ENCODE measurements at places on chromosomes 6 and 20.

DNA sequence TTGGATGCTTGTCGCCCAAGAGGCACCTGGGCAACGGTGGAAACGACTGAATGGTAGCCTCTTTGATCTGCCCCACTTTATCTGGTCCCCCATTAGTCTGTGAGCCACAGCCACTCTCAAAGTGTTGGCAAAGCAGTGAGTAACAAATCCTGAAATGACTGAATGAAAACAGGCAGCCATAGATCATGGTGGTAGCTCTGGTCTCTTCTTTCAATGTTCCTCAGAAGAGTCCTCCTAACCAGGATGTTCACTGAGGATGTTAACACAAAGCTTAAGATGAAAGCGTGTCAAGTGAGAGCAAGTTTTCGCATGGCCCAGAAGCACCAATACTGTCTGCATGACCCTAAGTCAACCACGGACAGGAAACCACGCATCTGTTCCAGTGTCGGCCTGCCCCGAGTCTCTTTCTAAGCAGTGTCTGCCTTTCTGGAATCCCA is 107.3 kb downstream of the IRF4 start:
- peak; percentile 52 for DNase-seq

- peak; percentile 65 for DNase-seq
These were observed 84.0 kb upstream of the ZNF217 start for GRCh38 chr20:53677447-53678314.

- no peak for DNase-seq
These were observed 199.5 kb upstream of the KCNK16 start for GRCh38 chr6:39521958-39522357.

GRCh38 chr6:10964684-10965083 is 77.8 kb downstream of the SYCP2L start:
- no peak for DNase-seq

- no peak for DNase-seq
These were observed 303.6 kb upstream of the PRND start for GRCh38 chr20:4418141-4418540.

- peak; percentile 94 for DNase-seq
These were observed 7.6 kb downstream of the TREM1 start for GRCh38 chr6:41278699-41279405.

DNA sequence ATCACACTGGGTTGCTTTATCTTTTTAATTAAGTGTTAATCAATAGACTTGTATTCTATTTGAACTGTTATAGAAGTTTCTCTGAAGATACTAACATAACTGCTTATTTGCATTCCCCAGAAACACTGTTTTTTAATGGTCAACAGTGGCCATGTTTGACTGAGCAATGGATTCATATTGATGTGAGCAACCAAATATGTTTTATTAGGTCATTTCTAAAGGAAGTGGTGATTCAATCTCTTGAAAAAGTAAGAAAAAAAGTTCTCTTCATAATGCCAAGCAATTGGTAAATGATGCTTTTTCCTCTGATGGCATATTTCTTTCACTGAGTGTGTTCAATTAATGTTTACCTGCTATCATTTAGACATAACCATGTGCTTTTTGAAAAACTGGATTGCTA is 593.0 kb upstream of the CITED2 start:
- no peak for DNase-seq

GRCh38 chr6:169139179-169139971 is 114.3 kb downstream of the THBS2 start:
- no peak for DNase-seq
